ENCODE measurements at places on chromosomes 7 and 10.

- no peak for DNase-seq
Observed at GRCh38 chr10:88110355-88110754, 246.9 kb downstream of the PTEN start.

- DNase-seq, result no peak
Observed at GRCh38 chr7:128041203-128041602, 10.0 kb upstream of the LRRC4 start.

- no peak for DNase-seq
Observed at GRCh38 chr10:93006435-93007039, 54.1 kb upstream of the CYP26C1 start.

- no peak for DNase-seq
Observed at GRCh38 chr7:102407910-102408309, 11.7 kb downstream of the PRKRIP1 start.

GRCh38 chr10:129690248-129691070 is 223.4 kb downstream of the MGMT start:
- DNase-seq, result no peak

GRCh38 chr7:94562525-94562924 is 52.9 kb downstream of the CASD1 start:
- no peak for DNase-seq

GRCh38 chr7:151588982-151589381 is 69.3 kb upstream of the RHEB start:
- DNase-seq, result no peak

DNA sequence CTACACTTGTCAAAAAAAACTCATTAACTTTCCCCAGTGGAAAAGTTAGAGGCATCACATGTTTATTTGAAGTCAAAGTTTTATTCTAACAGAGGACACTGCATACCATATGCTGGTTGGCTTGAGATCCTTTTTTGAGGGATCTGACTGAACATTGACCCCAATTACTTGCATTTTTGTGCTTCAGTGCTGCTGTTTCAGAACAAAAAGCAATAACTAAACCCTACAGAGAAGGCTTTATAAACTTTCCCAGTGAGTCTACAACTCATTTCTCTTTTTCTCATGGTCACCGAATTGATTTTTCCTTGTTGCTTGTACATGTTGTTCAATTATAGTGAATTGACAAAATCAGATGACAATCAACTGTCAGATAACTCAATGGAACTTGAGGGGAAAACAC is 69.3 kb upstream of the PHYHIPL start:
- DNase-seq, result no peak

GRCh38 chr10:132366006-132366405 is 31.0 kb upstream of the PWWP2B start:
- no peak for DNase-seq

- DNase-seq, result no peak
Observed at GRCh38 chr7:26714438-26714837, 150.0 kb downstream of the SKAP2 start.

GRCh38 chr10:62559481-62560200 is 185.5 kb downstream of the ZNF365 start:
- no peak for DNase-seq

DNA sequence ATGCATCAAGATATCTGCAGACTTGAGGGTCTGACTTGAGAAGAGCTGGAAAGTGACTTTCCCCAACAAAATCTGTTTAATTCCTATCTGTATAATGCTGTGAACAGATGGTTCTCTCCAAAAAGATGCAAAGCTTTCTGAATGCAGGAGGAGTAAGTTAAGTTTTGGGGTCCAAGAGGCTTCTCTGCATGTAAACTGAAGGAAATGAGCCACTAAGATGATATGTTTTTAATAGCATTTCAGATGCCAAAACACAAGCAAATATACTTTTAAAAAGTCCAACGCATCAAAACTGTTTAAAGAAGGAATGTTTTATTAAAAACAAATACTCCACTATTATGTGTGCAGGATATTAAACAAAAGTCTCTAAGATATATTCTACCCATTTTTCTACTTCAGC is 137.0 kb downstream of the STRA8 start:
- no peak for DNase-seq

DNA sequence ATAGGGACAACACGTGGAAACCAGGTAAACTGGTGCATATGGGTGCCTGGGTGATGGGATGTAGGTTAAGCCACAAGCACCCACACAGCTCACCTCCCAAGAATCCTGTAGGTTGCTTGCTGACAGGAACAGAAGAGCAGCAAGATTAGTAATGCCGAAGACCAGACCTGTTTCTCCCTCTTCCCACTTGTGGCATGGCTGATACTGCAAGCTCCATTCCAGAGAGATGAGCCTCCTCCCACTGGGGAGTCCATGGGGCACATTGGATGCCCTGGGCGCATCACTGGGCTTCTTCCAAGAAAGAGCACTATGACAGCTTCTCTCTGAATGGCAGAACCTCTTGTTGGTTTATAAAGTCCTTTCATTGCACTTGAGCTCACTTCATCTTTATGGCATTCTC is 44.4 kb upstream of the LOXL4 start:
- no peak for DNase-seq

DNA sequence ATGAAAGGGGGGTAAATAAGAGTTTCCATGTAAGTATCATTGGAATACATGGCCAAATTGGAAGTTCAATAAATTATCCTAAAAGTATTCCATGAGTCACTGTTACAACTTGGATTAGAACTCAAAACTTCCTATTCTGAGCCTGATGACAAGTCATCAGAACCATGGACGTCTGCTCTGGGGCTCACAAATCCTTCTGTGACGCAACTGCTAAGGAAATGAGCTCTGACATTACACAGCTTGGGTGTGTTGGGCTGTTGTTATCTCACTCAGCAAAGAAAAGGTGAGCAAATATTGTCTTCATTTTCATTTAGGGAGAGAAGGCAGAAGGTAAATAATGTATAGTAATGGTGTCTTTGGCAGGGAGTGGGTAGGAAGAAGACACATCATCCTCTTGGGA is 214.8 kb upstream of the ADO start:
- no peak for DNase-seq

GRCh38 chr7:50588937-50589336 is 23.7 kb upstream of the DDC start:
- DNase-seq, result no peak

All from activated naive CD4-positive, alpha-beta T cell (primary cell).